Stimulated activated CD8-positive, alpha-beta memory T cell treated with anti-CD3 and anti-CD28 coated beads, Interleukin-4, amount 100 ng/mL, for 4 hours (primary cell): ENCODE measurements at places on chromosomes 3 and 15.

DNA sequence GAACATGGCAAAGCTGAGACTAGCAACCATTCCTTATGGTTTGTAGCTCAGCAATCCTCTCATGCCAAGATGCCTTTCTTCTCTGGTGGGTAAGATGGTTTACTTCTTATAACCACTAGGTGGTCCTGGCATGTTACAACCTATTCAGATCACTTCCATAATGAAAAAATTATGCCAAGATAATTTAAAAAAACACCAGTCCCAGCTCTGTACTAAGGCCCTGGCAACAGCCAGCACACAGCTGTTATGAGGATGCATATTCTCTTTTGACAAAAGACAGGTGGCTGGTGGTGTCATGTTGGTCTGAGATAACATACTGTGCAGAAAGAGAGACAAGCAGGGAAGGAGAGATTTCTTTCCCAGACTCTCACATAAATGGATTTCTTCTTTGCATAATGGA is 65.7 kb upstream of the FRMD4B start:
- DNase-seq, result no peak

GRCh38 chr3:62319570-62320243 is 53.6 kb downstream of the FEZF2 start:
- no peak for DNase-seq

- no peak for DNase-seq
Measured at GRCh38 chr15:29532296-29532695, 262.7 kb upstream of the NSMCE3 start.

GRCh38 chr3:101724329-101725193 is at the start of gene CEP97:
CEP97 (plus strand) TSS chr3:101724614; CDS start chr3:101724677, 63 bp downstream.
- peak; percentile 73 for DNase-seq

DNA sequence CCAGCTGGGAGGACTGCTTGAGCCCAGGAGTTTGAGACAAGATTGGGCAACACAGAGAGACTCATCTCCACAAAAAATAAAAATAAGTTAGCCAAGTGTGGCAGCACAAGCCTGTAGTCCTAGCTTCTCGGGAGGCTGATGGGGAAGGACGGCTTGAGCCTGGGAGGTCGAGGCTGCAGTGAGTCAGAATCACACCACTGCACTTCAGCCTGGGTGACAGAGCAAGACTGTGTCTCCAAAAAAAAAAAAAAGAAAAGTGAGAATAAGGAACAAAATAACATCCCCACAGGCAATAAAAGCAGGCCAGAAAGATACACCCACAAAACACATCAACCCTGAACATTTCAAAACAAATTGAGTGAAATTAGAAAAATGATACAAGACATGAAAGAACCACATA is 48.7 kb upstream of the OCA2 start:
- DNase-seq, result no peak
